Activated CD4-positive, alpha-beta T cell treated with anti-CD3 and anti-CD28 coated beads for 4 hours (primary cell): ENCODE measurements at places on chromosomes 4 and X.

- no peak for DNase-seq
Observed at GRCh38 chr4:91118597-91118996, 991.4 kb downstream of the CCSER1 start.

- DNase-seq = no peak
Observed at GRCh38 chr4:81237791-81238190, 22.8 kb upstream of the PRKG2 start.

GRCh38 chr4:145805490-145805889 is 125.5 kb downstream of the C4orf51 start:
- DNase-seq = no peak

DNA sequence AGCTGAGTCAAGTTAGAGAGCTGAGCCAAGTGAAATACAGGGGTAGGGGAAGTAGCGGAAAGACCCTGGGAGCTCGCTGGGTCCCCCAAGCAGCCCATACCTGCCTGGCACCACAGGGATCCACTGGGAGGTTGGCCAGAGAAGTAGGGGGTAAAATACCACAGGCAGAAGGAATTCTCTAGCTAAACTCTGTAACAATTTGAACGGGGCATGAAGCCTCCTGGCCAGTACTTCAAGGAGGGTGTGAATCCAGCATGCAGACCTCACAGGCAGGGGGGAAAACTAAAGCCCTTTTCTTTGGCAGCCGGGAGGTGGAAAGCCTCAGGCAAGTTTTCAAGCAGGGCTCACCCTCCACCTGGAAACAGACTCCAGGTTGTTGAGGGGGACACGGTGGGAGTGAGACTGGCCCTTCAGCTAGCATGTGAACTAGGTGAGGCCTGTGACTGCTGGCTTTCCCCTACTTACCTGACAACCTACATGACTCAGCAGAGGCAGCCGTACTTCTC is 3.7 kb upstream of the UGT2A1 start:
- DNase-seq = no peak

GRCh38 chr4:110104661-110105060 is 93.8 kb downstream of the ELOVL6 start:
- no peak for DNase-seq

DNA sequence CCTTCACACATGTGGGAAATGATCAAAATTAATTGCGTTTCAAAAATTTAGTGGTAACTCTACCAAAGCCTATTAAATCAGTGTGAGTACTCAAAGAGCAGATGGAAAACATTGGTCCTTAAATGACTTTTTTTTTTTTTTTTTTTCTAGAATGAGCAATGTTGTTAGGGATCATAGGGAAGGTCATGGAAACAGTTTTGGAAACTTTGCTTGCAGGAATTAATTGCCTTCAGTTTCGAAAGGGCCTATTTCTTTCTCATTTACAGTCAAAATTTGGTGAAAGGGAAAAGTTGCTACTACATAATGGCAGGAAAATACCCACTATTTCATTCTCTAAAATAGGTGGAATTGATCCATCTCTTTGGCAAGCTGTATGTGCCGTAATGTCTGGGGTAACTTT is 160.9 kb downstream of the RTL9 start:
- DNase-seq = no peak

GRCh38 chrX:41785685-41786084 is 61.7 kb downstream of the GPR82 start:
- DNase-seq = no peak

- no peak for DNase-seq
Observed at GRCh38 chr4:98749206-98749605, 90.8 kb upstream of the TSPAN5 start.

GRCh38 chr4:53907772-53908171 is 156.6 kb downstream of the CHIC2 start:
- no peak for DNase-seq

DNA sequence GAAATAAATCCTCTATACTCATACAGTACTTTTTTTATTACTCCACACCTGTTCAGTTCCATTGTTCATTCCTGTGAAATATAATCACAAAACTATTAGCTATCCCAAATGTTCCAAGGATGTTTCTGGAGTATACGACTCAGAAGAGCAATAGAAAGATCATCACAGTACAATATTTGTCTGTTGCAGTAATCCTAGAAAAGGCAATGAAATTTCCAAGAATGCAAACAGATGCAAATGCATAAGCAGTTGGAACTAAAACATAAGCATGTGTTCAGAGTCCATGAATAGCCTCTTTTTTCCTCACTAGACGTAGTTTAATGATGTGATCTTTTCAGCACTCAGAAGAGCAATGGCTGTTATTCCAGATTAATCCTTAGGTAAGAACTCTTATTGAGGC is 55.2 kb downstream of the RTL3 start:
- no peak for DNase-seq

DNA sequence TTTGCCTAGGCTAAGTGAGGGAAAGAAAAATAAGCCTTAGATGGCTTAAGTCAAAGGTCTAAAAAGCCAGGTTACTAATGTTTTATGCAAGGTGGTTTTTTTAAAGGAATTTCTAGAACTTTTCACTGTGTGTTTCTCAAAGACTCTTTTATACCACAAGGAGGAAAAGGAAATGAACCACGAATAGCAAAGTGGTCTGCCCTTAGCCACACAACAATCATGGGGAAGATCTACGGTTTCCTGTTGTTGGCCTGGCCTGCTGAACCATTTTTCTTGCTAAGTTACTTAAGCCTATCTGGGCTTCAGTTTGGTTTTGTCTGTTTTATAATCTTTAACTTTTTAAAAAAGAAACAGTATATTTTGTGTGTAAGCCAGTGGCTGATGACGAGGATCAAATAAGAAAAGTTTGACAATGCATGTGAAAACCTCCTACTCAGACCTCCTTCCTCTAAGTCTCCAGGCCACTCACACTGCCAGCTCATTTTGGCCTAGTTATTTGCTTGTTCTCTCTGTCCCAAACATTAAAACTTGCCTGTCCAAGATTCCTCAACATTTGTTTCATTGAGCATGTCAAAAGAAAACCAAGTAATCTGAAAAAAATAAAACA is 56.7 kb upstream of the COL25A1 start:
- DNase-seq = no peak

GRCh38 chr4:35358001-35358584 is 886.2 kb downstream of the ARAP2 start:
- DNase-seq = no peak

DNA sequence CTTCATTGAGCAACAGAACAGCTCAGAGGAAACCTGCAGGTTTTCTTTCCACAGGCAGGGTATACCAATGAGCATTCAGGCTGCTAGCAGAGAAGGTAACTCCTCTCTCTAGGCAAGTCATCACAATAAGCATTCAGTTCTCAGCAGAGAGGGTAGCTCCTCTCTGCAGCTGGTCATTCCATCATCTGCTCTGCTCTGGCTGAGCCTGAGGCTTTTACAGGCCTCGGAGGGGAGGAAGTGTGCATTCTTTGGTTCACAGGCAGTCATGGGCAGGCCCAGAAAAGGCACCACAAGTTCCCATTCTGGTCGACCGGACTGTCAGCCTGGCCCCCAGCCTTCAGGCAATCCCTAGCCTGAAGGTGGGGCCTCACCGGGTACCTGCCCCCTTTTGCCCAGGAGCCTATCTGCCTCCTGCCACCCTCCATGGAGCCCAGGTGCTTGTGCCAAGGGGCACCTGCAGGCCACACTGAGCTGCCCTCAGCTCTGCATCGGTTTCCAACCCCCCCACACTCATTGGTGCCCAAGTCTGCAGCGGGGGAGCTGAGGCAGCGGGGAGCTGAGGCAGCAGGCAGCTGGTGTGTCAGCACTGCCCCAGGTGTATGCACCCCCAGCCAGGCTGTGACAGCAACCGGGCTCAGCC is 83.1 kb downstream of the PRDM5 start:
- no peak for DNase-seq

DNA sequence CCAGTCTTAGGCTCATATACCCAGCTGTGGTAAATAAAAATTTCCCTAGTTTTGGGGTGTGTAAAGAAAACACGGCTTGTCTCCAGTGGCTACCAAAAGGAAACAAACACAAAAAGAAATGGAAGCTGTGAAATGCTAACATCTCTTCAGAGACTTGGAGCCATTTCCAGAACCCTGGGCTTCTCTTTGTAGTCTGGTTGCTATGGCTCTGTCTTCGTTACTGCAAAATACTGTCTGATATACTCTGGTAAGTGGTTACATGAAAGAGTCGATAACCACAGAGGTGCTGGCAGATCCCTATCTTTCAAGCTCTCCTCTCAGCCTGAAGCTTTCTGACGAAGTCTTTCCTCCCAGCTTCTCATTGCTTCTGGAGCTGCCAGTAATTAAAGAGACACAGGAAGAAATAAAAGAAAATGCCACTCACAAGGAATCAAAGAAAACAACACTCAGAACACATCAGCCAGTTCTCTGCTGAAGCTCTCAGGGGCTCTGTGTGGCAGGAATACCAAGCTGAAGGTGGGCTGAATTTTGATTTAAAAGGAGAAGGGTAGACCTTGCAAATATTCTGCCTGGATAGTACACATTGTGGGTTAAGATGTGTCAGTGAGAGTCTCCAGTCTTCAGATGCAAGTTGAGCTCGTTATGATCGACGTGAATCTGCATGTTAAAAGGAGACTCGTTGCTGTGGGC is 107.6 kb upstream of the FAM9C start:
- no peak for DNase-seq

- no peak for DNase-seq
Observed at GRCh38 chr4:12712648-12713339, 771.3 kb downstream of the RAB28 start.

DNA sequence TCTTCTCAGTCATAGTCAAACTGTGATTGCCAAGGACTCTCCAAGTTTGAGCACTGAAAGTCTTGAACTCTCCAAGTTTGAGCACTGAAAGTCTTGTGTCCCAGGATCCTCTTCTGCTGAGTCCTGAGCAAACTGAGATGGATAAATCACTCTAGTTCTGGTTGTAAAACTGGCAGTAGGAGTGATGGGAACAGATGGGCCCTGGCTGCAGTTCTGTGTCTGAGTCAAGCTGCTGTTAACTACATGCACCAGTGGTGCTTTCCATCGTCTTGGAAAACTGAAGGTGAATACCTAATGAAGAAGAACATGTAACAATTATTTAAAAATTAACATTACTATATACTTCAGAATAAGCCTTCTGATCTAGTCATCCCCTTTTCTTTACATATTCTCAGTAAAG is 27.6 kb upstream of the KCNIP4 start:
- DNase-seq = no peak

DNA sequence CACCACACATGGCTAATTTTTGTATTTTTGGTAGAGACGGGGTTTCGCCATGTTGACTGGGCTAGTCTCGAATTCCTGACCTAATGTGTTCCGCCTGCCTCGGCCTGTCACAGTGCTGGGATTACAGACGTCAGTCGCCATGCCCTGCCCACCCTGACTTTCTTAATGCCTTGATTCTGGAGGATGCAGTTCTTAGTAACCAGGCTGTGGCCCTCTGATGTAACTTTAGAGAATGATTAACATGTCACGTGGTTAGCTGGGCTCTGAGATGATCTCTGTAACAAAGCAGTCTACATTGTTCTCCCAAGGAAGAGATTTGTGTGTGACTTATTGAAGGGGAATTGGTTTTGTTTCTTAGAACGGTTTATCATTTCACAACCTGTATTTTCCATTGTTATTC is 30.6 kb downstream of the ANK2 start:
- no peak for DNase-seq

DNA sequence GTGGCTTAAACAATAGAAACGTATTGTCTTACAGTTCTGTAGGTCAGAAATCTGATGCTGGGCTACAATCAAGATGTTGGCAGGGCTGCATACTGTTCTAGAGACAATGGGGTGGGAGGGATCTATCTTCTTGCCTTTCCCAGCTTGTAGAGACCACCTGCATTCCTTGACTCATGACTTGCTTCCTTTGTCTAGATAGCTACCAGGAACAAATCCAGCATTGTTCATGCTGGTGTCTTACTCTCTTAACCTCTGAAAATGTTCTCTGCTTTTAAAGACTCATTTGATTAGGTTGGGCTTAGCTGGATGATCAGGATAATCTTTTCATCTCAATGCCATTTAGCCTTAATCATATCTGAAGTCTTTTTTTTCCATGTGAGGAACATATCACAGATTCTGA is 169.0 kb downstream of the ZNF330 start:
- no peak for DNase-seq

DNA sequence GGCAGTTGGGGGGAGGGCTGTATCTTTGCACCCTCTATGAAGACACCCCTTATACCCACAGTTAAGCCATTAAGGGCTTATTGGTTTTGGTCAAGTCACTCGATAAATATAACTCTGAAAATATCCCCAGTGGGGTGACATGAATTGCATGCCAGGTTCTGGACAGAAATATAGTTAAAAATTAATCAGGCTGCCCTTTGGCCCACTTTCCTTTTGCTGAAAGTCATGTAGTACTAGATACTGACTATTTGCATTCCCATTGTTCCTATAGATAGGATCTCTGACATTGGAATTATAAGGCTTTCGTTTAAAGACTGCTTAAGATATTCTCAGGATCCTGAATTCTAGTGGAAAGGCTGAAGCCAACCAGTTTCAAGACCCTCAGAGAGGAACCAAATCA is 43.5 kb upstream of the LAMP2 start:
- DNase-seq = no peak

- no peak for DNase-seq
Observed at GRCh38 chr4:140806163-140806562, 50.0 kb upstream of the TBC1D9 start.

GRCh38 chrX:39195156-39195555 is 393.9 kb downstream of the MID1IP1 start:
- no peak for DNase-seq

GRCh38 chr4:110472583-110473329 is 3.2 kb upstream of the ENPEP start:
- DNase-seq = no peak

GRCh38 chrX:151009582-151009981 is 26.4 kb downstream of the HMGB3 start:
- DNase-seq = no peak

- DNase-seq = no peak
Observed at GRCh38 chr4:94507708-94508107, 56.0 kb downstream of the PDLIM5 start.

- no peak for DNase-seq
Observed at GRCh38 chrX:149711545-149712236, at the start of gene MAGEA11. Gene MAGEA11, plus strand, starts transcription at chrX:149712060. Its CDS starts 1,100 bp downstream, at chrX:149713160.

DNA sequence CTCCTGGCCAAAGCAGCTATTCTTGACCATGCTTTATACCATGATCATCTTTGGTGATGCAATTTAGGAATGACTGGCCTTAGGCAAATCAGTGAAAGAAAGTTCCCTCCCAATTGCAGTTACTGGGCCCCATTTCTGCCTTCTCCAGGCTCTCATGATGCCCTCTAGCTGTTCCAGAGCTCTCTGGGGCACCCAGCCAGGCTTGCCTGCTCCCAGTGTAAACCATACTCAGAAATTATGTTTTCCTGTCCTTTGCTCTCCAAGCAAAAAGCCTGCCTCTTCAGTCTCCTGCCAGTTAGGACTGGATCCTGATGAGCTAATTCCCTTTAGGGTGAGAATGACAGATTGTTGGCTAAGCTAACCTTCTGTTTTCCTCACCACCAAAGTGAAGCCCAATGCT is 85.3 kb upstream of the RBPJ start:
- no peak for DNase-seq

GRCh38 chr4:40857956-40858355 is 108.2 kb downstream of the NSUN7 start:
- DNase-seq = no peak

- no peak for DNase-seq
Observed at GRCh38 chrX:154082396-154083125, 15.0 kb downstream of the MECP2 start.
